ENCODE measurements at places on chromosomes 5 and 9.

DNA sequence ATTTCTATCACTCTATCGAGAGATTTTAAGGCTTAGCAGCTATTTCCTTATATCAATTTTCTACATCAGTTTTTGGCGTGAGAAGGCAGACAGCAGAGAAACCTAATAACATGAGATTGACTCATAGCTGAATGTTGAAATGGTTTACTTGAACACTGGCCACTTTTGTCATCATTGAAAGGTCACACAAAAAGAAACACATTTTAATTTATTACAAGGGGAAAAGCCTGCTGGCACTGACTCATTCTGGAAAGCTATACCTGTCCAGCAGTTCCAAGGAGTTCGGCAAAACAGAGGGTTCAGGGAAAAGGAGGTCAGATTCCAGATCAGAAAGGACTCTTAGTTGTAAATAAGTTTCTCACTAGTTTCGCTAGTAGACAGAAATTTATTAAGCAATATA is 566.4 kb downstream of the DNAH5 start:
- DNase-seq: no peak

GRCh38 chr5:168886157-168886556 is 307.0 kb upstream of the PANK3 start:
- DNase-seq: no peak

DNA sequence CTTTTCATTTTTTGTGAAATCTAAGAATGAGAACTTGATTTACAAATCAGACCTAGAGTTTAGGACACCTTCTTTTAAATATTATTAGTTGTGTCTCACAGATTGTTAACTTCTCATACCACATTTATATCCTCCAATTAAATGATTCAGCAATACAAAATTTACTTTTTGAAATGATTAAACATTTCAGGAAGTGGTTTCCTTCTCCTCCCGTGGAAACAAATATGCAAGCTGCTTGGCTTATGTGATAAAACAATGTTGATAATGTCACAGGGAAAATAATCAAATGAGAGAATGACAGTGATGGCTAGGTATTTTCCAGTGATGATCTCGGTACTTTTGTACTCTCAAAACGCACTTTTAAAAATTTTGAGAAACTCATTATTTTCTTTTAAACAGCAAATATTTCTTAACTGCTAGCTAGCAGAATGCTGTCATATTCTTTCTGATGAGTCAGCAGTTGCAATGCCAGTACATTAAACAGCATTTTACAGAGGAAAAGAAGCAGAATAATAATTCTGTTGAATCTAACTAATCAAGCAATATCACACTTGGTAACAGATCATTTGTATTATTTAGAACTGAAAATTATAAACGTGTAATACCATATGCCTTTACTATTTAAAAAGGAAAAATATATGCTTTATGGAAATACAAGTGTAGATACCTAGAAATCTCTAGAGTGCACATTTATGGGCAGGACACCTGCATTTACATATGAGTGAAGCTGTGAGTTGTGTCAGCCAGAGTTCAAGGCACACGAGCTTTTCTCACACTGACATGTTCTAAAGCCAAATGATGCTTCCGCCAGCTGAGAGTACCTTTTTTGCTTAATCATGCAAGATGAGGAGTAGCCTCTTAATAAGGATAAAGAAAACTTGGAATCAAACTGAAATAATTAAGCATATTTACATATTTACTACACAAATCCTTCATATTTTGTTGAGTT is 53.6 kb upstream of the CDH18 start:
- DNase-seq: no peak

GRCh38 chr5:174614500-174615135 is 109.8 kb upstream of the MSX2 start:
- no peak for DNase-seq

- DNase-seq: no peak
Observed at GRCh38 chr5:171318026-171318425, 9.0 kb downstream of the TLX3 start.

DNA sequence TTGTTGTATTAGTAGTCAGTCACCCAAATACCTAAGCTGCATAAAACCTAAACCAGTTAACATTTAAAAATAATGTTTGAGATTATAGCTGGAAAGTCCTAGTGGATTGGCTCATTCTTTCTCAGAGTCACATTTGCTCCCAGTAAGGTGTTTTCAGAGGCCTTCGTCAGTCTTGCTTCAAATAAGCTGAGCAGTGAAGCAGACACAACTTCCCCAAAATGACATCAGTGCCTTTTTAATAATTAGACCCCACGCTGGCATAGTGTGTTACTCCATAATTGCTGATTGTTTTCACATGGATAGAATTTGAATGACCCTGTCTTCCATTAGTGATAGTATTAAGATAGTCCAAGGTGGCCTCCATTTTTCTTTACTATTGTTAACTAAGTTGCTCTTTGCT is 245.8 kb downstream of the PJA2 start:
- DNase-seq: no peak

DNA sequence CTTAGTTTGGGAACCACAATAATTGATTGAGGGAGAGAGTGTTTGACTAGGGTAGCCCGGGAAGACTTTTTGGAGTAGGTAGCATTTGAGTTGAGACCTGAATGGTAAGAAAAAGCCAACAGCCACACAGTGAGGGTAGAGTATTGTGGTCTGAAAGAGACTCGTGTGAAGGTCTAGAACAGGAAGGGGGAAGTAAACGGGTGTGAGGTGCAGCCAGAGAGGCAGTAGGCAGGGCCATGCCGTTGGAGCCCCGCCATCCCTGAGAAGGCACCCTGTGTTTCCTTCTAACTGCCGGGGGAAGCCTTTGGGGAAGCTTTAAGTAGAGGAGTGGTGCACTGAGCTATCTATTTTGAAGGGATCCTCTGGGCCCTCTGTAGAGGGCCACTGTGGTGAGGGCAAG is 3.5 kb upstream of the F2RL2 start:
- no peak for DNase-seq

- no peak for DNase-seq
Observed at GRCh38 chr5:96324708-96325107, 108.3 kb downstream of the PCSK1 start.

- no peak for DNase-seq
Observed at GRCh38 chr9:128068386-128069205, 564 bp downstream of the SLC25A25 start.

GRCh38 chr5:180816608-180817534 is 14.3 kb upstream of the MGAT1 start:
- no peak for DNase-seq

DNA sequence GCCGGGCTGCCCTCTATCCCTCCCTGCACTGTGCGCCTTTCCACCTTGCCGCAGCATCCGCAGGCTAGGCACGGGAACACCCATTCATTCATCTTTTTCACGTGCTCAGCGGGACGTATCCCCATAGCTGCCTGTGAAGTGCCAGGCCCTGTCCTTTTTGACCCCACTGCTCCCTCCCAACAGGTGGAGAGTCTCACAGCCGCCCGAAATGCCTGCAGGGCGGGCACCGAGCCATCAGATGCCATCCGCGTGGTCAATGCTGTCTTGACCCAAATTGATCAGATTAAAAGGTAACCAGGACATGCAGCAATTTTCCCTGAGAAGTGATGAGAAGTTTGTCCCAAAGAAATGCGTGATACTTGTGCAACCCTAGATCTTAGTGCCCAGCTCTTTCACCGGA is 15.5 kb downstream of the TRIP13 start:
- DNase-seq: no peak
